ENCODE measurements at places on chromosomes 16 and 17. TPM values are rescaled to one million over a fixed set of nuclear protein-coding genes. Genes with fewer than 3 reads are reported as not detected.

Gene TBC1D3B
- total RNA-seq: 11.7 TPM

GRCh38 chr16:25217112-25217511 is 365 bp downstream of the AQP8 start:
- no peak for DNase-seq

GRCh38 chr17:5619088-5619740 is 34.9 kb upstream of the NLRP1 start:
- DNase-seq: no peak

- no peak for DNase-seq
Observed at GRCh38 chr16:56634715-56635440, 2.4 kb downstream of the MT1M start.

DNA sequence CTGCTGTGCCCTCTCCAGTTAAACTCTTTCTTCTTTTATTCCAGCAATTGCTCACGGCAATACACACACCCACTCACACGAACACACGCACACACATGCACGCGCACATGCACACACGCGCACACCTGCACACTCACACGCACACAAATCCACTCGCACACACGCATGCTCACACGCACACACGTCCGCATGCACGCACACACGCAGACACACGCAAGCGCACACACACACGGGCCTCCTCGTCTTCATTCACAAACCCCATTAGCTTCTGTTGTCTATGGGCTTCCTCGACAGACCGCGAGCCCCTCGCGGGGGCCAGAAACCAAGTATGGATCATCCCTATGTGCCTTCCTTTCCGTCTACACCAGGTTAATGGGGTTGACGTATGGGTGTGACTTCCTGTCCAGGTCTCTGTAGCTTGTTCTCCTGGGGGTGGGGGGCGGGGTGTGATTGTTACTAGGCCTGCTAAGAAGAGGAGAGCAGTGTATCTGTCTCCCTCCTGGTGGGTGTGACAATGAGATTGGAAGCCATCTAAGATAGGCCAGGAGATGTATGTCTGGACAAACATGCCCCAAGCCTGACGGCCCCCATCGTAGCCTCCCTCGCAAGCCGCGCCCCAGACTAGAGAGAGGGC is 670 bp upstream of the CTF1 start:
- no peak for DNase-seq

Gene MYH8
- not detected for total RNA-seq

GRCh38 chr17:20189979-20190378 is 180.8 kb downstream of the SPECC1 start:
- no peak for DNase-seq

DNA sequence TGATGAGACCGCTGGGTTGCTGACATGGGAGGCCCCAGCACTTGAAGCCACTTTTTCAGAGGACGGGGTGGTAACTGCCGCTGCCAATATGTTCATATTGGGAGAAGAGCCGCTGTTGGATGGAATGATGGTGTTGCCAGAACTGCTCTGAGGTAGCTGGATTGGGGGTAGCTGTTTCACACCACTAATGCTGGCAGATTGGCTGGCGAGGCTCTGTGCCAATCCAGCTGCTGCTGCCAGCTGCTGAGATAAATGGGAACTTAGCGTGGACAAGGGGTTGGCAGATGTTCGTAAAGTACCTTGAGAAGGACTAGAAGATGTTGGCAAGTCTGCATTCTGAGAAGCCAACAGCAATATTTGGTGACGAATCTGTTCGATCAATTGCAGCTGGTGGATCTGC is 10.0 kb downstream of the SALL1 start:
- DNase-seq: no peak

Gene NHLRC4
- total RNA-seq: 0.57 TPM

Gene IRX5
- 4.3 TPM for total RNA-seq

Gene DRG2
- total RNA-seq: 40.8 TPM

Measured in osteocyte (in vitro differentiated cells).